ENCODE measurements at places on chromosomes 5 and 9.

DNA sequence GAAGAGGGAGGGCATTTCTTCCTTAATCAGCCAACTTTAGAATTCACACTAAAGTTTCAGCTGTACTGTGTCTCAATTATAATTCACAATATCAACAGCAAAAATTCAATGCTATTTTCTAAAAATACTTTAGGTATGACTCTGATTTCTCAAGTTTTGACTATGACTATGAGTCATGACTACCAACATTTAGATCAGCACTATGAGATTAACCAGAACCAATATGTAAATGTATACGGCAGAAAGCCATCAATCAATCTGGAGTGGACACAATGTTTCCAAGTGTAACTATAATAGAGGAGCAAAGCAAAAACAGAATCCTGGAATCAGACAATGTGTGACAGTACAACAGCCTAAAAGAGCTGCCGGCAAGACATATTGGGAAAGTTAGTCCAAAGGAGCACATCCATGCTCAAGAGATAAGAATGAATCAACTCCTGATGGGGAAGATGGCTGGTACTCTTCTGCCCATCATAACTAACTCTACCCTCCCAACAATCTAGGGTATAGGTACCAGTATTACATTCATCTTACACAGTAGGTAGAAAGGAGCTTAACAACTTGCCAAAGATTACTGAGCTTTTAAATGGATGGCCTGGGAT, 294.4 kb downstream of the SEMA5A start:
- DNase-seq, result no peak

GRCh38 chr5:16736158-16736995, 119.6 kb upstream of the RETREG1 start:
- DNase-seq, result no peak

DNA sequence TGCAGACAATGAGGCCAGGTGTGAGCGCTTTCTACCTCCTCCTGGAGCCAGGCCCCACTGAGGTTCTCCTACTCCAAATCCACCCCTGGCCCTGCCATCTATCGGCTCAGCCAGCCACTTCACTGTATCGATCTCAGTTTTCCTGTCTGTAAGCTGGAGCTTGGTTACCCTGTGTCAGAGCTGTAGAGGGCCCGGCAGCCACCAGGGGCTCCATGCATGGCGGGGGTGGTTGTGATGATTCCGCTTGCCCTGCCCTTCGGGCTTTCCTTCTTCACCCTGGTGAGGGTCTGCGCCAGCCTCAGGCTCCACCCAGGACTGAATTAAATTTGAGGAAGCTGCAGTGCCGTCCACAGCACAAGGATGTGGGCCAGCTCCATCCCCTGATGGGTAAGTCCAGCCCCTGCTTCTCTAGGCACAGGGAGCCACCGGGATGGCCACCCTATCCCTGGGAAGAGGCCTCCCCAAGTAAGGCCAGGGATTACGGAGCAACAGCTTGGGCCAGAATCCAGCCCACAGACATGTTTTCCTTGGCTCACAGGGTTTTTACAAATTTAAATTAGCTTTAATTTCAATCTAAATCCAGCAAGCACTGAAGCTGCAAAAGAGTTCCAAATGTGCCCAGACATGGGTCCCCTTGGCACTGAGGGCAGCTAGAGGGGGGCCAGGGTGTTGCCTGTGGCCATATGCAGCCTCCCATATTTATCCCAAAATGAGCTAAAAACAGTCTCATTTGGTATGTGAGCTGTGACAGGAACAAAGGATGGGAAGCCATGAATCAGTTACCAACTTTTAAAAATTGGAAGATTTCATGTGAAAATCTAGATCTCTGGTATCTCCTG, 89.1 kb upstream of the FBXW11 start:
- DNase-seq, result no peak

DNA sequence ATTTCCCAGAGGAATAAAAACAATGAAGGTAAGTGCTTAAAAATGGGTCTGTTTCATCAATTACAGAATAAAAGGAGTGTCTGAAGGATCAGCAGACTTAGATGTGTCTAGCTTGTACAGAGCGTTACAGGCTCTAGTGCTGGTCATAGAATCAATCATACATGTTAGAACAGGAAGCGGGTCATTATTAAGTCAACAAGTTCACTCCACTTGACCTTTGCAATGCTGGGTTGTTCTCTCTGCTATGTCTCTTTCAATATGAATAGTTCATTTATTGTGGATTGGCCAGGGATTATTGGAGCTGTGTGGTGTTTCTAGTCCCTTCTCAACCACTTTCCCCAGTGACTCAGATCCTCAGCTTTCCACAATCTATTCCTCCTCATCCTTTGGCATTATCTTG, 20.7 kb upstream of the EGFLAM start:
- DNase-seq, result no peak

DNA sequence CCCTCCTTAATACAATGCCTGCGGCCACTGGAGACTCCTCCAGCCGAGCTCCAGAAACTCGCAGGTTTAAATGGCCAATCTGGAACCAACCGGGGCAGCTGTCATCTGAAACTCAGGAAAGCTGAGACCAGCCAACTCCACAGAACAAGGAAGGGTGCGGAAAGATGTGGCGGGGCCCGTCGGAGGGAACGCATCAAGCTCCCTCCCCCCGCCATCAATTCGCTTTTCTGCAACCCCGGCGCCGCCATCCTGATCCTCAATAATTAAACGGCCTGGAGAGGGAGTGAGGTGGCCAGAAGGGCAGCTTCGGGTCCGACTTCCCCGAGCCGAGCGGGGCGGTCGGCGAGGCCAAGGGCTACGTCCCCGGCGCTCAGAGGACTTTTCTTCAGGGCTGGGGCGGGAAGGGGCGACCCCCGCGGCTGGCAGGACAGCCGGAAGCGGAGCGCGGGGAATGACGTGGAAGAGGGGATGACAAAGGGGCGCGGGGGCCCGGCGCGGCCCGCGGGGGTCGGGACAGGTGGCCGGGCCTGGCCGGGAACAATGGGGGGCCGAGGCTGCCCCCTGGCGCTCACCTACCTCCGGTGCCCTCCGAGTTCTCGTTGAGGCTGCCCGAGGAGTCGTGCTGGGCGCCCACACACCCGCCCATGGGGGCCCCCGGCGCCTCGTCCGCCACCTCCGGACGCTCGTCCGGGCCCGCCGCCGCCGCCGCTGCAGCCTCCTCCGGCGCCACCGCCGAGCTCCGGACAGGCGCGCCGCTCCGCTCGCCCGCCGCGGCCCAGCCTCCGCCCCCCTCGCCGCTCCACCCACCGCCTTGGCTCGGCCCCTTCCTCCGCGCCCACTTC, at the start of gene UBTD2:
TSS of gene UBTD2 (minus strand) at position 745 of the 842 bp plus-strand sequence. CDS start at position 646, 99 bp downstream.
- DNase-seq, result no peak

DNA sequence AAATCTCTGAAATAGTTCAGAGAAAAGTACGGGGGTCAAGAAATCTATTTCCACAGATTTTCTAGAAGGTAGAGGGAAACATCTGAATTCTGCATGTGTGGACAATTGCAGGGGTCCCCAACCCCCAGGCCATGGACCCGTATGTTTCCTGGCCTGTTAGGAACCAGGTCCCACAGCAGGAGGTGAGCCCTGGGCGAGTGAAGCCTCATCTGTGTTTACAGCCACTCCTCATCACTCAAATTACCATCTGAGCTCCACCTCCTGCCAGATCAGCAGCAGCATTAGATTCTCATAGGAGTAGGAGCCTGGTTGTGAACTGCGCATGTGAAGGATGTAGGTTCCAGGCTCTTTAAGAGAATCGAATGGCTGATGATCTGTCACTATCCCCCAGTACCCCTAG, 200.5 kb upstream of the EDIL3 start:
- no peak for DNase-seq

DNA sequence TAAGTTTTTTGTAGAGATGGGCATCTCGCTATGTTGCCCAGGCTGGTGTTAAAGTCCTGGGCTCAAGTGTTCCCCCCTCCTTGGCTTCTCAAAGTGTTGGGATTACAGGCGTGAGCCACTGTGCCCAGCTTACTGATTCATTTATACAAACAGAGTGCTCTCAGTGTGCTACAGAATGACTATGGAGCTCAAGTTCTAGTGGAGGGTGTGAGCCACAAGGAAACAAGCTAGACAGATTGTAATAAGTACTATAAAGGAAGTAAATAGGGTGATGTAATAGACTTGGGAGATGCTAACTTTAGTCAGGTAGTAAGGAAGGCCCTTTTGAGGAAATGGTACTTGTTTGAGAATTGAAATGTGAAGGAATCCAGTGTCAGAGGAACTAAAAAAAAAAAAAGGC, 1.7 kb upstream of the TMEM267 start:
- DNase-seq, result no peak
